ENCODE measurements at places on chromosomes 6 and 20.
A peak's percentile ranks its signal among the peaks of the same experiment; 100 is the strongest.

DNA sequence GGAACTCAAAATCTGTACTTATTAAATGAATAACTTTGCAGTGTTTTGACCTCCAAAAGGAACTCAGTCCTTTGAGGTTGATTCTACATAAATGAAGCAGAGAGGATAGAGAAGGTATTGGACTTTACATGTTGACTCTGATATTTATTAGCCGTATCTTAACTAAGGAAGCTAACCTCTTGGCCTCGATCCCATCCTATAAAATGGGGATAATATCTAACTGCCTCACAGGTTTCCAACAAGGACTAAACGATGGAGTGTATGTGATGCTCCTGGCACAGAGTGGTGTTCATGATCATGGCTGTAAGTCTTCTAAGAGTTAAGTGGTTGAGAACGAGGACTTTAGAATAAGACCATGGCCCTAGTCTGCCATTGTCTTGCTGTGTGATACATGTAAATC lies 24.2 kb upstream of the MAP3K4 start:
- no peak for DNase-seq

GRCh38 chr6:53315086-53315724 lies 33.5 kb downstream of the ELOVL5 start:
- DNase-seq = no peak

- no peak for DNase-seq
Observed at GRCh38 chr6:128446497-128446896, 73.9 kb downstream of the PTPRK start.

- DNase-seq = no peak
Observed at GRCh38 chr20:50286609-50287008, 96.0 kb downstream of the CEBPB start.

GRCh38 chr6:137816688-137817618 lies 50.1 kb upstream of the TNFAIP3 start:
- no peak for DNase-seq

DNA sequence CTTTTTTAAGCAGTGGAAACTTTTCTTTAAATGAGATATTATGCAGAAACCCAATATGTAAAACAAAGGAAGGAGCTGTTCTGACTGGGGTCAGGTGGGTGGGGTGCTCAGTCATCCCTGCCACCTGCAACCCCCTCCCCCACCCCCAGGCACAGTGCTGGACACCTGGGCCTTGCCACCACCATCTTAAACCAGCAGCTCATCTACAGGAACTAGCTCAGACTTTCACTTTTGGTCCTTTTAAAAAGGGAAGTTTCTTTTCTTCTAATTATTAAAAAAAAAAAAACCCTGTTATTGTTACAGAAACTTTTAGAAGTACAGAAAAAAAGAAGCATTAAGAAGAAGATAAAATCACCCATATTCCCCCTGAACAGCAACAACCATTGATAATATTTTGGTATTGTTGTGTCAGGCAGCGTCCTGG lies 37.1 kb downstream of the PPP1R16B start:
- DNase-seq = no peak

GRCh38 chr6:20366082-20366830 lies 35.4 kb upstream of the E2F3 start:
- DNase-seq = no peak

- DNase-seq = no peak
Observed at GRCh38 chr6:154229786-154230185, 126.8 kb downstream of the IPCEF1 start.

- no peak for DNase-seq
Observed at GRCh38 chr20:59813126-59813947, 120.1 kb downstream of the SYCP2 start.

DNA sequence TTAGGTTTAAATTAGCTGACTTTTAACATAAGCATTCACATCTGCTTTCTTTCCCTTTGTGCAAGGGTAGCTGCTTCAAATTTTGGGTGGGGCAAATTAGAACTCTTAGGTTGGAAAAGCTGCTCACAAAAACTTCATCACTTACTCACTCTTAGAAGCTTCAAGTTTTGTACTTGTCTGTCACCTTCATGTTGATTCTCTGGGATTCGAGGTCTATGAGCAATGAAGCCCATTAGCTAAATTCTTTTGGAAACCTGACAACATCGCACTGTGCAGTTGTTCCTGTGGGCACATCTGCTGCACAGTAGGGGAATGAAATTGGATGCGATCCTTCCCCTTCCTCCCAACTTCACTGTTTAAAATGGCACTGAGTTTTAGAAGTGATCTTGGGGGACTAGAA lies 156.1 kb downstream of the UBE3D start:
- no peak for DNase-seq

- no peak for DNase-seq
Observed at GRCh38 chr6:132481189-132481588, 31.7 kb downstream of the STX7 start.

GRCh38 chr6:127900935-127901334 lies at the start of gene THEMIS:
Gene THEMIS (minus strand): TSS chr6:127901058. CDS start chr6:127900932, 126 bp downstream.
- DNase-seq = no peak

GRCh38 chr20:63006540-63007359 lies at the start of gene BHLHE23:
Gene BHLHE23 (minus strand): TSS chr20:63006964. CDS start chr20:63006774, 190 bp downstream.
- DNase-seq = no peak

GRCh38 chr6:24827162-24827561 lies 28.4 kb upstream of the ARMH2 start:
- DNase-seq = no peak

- no peak for DNase-seq
Observed at GRCh38 chr6:133644892-133645619, 243.9 kb upstream of the TCF21 start.

GRCh38 chr6:108904741-108905140 lies 56.5 kb downstream of the ARMC2 start:
- no peak for DNase-seq

DNA sequence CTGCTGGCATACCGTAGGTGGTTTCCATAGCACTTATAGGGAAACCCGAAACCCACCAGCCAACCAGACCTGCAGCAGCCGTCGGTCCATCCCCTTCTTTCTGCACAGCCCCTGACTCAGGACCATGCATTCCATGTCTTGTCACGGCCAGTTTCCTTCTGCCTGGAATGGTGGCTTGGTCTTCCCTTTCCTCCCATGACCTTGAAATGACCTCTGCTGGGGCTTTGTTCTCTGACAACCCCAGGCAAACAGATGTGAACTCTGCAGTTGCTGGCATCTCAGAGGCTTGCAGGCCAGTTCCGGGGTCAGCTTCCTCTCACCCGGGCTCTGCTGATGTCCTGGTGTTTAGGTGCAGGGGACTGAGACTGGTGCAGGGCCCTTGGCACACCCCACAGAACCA lies 250.8 kb downstream of the SMOC2 start:
- no peak for DNase-seq

DNA sequence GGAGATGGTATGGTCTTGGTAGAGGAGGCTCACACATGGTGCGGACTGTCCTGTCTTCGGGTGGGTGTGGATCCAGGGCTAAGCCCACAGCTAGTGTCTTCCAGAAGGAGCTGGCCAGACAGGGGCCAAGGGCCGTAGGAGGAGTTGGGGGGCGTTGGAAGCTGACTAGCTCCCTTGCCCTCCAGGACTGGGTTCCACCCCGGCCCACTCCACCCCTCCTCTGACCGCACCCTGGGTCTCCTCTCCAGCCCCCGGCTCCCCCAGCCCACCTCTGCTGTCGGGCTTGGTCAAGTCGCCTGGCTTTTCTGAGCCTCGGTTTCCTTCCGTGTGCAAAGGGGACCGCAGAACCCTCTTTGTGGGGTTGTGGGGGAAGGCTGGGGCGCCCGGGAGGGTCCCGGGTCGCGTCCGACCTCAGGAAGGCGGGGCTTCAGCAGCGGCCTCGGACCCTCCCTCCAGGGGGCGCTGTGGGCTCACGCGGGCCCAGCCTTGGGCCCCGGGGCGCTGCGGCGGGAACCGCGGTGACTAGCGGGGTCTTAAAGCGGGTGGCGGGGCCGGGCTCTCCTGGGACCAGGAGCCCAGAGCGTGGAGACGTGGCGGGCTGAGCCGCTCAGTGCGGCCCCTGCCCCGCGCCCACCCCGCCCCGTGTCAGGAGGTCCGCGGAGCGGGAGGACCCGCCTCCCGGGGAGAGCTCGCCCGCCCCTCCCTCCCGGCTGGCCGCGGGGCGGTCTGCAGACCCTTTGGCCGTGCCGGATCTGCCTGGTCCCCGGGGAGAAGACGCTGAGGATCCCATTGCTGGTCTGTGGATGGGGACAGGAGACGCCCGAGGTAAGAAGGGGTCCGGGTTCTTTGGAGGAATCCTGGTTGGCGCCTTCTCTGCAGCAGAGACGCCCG lies 5.4 kb downstream of the NPBWR2 start:
- no peak for DNase-seq

- DNase-seq = no peak
Observed at GRCh38 chr6:63510353-63510686, 62.0 kb upstream of the LOC128125822 start.

DNA sequence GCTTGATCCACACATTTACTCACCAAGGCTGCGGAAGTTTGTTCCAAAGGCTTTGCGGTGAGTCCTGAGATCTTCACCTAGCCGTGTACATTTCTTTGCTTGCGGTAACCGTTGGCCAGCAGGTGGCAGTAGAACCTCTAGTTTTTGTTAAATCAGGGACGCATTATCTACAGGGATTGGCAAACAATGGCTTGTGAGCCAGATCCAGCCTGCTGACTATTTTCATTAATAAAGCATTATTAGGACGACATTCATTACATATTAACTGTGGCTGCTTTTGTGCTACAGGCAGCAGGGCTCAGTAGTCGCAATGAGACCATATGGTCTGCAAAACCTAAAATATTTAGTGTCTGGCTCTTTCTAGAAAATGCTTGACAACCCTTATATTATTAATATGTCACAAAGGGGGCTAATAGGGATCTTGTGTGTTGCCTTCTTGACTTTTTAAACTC lies 174.1 kb downstream of the DOK5 start:
- DNase-seq = peak; percentile 70

DNA sequence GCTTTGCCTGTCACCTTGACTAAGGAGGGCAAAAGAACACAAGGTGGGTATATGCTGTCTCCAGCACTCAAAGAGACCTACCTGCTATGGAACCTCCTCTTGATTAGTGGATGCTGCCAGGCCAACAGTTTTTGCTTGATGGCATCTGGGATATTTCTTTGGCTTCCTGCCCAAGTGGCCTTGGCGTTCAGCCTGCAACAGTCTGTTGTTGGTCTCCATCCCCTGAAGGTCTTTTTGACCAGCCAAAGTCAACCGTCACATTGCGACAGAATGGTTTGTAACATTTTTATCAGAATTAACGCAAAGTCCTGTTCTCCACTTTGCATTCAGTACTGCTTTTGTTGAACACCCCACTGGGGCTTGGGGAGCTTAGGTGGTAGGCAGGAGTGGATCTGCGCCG lies 37.1 kb downstream of the SERPINB1 start:
- no peak for DNase-seq

DNA sequence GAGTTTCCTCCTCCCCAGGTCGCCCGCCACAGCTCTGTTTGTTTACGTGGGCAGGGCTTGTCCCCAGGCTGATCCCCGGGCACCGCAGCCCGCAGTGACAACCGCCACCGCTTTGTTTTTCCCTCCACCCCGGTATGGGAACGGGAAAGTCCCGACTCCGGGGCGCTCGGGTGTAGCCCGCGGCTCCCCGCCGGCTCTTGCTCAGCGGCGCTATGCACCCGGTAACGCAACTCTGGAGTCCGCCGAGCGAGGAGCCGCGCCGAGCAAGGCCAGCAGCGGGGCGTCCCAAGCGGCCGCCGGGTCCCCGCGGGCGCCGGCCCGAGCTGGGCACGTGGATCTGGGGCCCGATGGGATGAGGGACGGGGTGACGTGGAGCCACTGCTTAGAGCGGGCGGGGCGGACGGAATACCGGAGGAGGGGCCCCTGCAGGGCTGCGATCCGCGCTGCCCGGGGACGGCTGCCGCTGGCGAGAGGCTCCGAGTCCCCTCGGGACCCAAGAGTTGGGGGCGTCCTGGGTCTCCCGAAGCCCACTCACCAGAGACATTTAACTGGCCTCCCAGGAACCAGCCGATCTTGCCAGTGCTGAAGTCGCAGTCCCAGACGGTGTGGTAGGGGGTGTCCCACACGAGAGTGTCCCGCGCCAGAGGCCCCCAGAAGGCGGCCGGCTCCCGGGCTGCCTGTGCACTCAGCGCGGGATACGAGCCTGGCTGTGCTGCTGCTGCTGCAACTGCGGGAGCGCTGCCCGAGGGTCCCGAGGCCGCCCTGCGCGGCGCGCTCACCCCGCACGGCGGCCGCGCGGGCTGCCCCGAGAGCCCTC lies 497 bp downstream of the ACSS1 start:
- DNase-seq = no peak

GRCh38 chr20:59938696-59939051 lies 1.4 kb downstream of the PPP1R3D start:
- DNase-seq = no peak

Data from iPS DF 6.9 (cell line).